ENCODE measurements at places on chromosomes 7 and 10.
A peak's percentile ranks its signal among the peaks of the same experiment; 100 is the strongest.

GRCh38 chr7:80707318-80707717 is 68.9 kb downstream of the CD36 start:
- DNase-seq: no peak

GRCh38 chr7:116949941-116950801 is 3.1 kb upstream of the ST7 start:
- no peak for DNase-seq

- DNase-seq: peak; percentile 80
Observed at GRCh38 chr7:150988230-150989226, 2.3 kb upstream of the NOS3 start.

GRCh38 chr7:116786791-116787443 is 75.5 kb upstream of the CAPZA2 start:
- DNase-seq: no peak

DNA sequence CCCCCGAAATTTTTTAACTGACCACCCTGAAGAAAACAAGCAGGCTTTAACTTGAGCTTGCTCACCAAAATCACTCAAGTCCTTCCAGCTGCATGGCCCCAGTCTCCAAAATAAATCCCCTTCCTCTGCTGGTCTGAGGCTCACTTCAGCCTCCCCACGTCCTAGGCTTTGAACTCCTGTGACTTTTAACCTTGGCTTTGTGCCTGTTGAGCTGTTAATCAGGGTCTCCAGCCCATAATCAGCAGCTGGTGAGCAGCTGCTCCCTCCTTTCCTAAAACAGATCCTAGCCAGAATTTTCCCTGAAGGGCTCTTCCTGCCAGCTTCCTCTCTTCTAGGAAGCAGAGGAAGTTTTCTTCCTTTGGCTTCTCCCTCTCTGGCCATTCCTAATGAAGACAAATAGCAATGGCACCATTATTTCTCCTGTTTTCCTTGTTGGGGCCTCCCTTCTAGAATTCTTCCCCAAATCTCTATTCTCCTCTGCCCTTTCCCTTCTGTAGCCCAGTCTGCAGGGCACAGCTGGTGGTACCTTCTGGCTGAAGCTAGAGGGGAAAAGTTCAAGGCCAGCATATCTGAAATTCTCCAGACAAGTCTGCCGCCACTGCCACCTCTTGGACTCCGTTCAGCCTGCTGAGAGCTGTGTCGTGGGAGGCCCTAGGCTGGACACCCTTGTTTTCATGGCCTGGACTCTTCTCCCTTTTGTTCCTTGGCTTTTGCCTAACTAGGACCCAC is 152.1 kb downstream of the NOC3L start:
- no peak for DNase-seq

- DNase-seq: peak; percentile 34
Observed at GRCh38 chr10:103192089-103192450, 1.0 kb downstream of the NT5C2 start.

- DNase-seq: no peak
Observed at GRCh38 chr7:40223451-40224127, 88.8 kb downstream of the SUGCT start.

DNA sequence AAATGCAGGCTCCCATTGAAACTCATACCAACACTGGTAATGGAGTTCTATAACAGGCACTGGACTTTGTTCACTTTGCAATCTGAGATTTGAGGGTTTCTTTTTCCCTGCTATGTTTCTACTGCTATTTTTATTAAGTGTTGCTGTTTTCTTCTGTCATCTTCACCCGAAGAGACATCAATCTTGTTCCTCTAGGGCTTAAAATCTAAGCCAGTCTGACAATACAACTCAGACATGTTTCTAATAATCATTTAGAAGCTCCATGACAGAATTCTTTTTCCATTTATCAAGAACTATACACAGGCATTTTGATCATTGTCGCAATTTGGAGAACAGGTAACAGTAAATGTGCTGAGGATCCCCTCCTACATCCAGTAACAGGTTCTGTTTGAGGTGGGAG is 98.5 kb upstream of the GNAI1 start:
- DNase-seq: no peak

- DNase-seq: peak; percentile 93
Observed at GRCh38 chr10:101779544-101780186, 3.6 kb downstream of the NPM3 start.

GRCh38 chr7:50411332-50411731 is 38.8 kb downstream of the FIGNL1 start:
- no peak for DNase-seq

DNA sequence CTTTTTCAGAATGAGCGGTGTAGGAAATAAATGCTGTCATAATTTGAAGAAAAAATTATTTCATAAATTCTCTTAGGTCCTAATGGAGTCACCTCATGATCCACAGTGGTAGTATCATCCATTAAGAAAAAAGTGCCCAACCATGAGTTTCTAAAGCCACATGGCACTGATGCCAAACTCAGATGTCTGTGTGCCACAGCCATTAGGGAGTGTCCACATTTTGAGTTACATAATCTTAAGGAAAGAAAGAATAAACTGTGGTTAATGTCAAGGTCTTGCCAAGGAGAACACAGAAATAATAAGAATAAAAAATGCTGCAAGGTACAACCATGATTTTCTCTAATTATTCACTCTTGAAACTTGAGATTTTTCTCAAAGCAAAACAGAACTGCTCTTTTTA is 1101.8 kb downstream of the SORCS3 start:
- DNase-seq: no peak

GRCh38 chr7:15305002-15305600 is 256.7 kb downstream of the AGMO start:
- DNase-seq: peak; percentile 50

DNA sequence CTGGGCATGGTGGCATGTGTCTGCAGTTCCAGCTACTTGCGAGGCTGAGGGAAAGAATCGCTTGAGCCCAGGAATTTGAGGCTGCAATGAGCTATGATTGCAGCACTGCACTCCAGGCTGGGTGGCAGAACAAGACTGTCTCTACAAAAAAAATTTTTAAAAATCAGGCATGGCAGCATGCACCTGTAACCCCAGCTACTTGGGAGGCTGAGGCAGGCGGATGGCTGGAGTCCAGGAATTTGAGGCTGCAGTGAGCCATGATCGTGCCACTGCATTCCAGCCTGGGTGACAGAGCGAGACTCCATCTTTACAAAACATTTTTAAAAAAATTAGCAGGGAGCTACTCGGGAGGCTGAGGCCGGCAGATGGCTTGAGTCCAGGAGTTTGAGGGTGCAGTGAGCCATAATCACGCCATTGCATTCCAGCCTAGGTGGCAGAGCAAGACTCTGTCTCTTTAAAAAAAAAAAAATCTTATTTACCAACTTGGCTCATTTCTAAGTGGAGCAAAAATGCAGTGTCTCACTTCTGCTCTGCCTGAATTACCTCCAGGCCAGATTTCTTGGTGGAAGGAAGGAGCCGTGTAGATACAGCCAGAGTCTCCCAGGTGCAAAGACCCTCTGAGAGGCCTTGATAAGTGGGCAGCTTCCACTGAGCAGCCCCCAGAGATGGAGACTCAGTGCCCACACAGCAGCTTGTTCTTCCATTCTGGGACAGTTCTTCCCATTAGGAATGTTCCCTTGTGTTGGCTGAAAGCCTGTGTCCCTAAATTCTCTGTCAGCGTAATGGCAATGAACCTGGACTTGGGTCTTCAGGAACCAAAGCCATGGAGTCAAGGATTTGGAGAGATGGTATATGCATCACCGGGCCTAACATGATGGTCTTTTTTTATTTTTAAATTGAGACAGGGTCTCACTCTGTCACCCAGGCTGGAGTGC is 30.0 kb downstream of the GTF2IRD1 start:
- peak; percentile 53 for DNase-seq

GRCh38 chr10:20109613-20110012 is 293.4 kb downstream of the PLXDC2 start:
- no peak for DNase-seq

- DNase-seq: no peak
Observed at GRCh38 chr10:11335881-11336430, 275.5 kb downstream of the USP6NL start.

- no peak for DNase-seq
Observed at GRCh38 chr10:88886557-88886956, 6.5 kb downstream of the STAMBPL1 start.

DNA sequence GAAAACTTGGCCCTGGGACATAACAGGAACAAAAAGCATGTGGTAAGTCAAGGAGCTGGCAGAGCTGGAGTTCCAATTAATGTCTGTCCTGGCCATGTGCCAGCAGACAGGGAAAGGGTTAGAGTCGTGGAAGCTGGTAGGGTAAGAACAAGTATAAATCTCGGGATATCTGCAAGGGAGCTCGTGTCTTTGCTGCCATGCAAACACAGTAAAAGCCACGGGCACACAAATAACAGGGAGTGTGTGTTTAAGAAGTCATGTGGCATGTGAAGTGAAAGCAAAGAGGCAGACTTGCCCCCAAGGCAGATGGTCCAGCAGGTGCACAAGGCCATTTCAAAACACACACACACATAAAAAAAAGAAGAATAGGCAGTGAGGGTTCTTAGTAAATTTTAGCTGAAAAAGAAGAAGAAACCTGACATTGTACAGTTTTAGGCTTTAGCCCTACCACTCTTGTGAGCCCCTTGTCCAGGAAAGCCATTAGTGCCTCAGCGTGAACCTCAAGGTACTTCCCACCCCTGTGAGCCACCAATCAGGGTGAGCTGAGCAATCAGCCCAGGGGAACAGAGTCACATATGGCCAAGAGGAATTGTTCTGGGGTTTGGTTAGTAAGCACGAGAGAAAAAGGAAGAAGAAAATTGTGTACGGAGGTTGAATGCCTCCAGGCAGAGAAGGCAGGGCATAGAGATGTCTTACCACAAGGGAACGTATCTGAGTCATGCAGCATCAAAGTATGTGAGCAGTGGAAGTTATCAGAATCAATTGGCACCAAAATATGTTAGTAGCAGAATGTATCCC is 32.8 kb upstream of the ARHGAP12 start:
- peak; percentile 57 for DNase-seq

- no peak for DNase-seq
Observed at GRCh38 chr10:3222626-3223025, 50.0 kb upstream of the PITRM1 start.

DNA sequence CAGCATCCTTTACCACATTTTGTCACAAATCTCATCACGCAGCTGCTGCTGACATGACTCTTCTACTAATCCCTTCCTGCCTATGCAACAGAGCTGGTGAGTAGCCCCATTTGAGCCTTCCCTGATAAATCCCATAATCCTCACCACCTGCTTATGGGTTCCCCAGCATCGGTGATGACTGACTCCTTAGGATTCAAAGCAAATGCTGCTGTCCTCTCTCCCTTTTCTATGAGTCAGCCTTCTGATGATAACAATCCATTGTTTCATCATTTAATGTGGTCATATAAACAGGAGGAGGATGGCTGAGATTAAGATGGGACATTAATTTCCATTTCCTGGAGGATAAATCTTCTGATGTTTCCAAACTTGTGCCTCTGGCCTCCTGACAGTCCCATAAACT is 73.4 kb downstream of the SORCS1 start:
- DNase-seq: no peak

GRCh38 chr10:32771217-32771616 is 186.8 kb downstream of the ITGB1 start:
- DNase-seq: no peak

DNA sequence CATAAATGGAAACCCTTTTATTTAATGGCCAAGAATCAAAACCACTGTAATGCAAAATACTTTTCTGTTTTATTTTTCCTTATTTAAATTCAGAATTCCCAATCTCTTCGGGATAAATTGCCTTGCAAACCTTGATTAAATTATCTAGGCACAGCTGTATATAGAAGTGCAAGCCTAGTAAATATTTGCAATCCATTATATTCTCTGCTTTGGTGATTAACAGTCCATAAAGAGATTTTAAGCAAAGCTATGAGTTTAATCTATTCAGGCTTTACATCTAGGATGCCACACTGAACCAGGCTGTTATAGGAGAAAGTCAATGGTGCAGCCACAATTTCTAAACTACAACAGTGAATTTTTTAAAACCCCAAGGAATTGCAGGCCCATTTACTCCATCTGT is 43.6 kb upstream of the THSD7A start:
- no peak for DNase-seq

- DNase-seq: no peak
Observed at GRCh38 chr7:108063520-108063933, 60.6 kb upstream of the LAMB1 start.

DNA sequence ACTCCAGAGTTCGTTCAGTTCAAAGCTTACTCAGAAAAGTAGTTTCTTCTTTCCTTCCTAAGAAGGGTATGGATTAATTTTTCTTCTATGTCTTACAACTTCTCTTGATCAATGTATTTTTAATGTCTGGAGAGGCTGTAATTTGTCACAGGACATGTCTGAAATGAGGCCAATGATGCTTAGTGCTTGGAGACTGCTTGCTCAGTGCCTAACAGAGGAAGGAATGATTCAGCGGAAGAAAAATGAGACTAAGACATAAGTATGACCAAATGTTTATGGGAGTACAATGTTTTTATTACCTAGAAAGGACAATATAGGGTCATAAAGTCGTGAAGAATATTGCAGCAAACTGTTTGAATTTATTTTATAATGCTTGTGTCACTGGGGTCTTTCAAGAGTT is 43.3 kb downstream of the GPR37 start:
- DNase-seq: no peak

DNA sequence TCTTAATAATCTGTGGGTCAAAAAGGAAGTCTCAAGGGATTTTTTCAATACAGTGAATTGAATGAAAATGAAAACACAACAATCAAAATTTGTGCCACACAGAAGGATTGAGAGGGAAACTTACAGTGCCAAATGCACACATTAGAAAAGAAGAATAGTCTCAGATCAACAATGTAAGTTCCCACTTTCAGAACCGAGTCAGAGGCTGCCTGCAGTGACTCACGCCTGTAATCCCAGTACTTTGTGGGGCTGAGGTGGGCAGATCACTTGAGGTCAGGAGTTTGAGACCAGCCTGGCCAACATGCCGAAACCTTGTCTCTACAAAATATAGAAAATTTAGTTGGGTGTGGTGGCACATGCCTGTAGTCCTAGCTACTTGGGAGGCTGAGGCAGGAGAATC is 12.5 kb upstream of the KEL start:
- DNase-seq: no peak

DNA sequence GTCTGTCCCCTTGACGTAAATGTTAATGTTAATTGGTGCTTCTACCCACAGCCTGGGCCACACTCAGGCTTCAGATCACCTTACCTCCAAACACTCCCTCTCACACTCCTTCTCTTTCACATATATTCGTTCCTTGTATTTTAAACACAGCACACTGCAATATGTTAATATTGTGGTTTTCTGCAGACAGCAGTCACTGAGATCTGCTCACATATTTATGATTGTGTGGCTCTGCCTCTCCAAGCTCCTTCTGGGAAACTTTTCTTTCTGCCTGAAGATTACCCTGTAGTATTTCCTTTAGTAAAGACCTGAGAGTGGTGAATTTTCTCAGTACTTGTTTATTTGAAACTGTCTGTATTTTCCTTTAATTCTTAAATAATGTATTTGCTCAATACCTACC is 104.7 kb downstream of the VWC2 start:
- no peak for DNase-seq

DNA sequence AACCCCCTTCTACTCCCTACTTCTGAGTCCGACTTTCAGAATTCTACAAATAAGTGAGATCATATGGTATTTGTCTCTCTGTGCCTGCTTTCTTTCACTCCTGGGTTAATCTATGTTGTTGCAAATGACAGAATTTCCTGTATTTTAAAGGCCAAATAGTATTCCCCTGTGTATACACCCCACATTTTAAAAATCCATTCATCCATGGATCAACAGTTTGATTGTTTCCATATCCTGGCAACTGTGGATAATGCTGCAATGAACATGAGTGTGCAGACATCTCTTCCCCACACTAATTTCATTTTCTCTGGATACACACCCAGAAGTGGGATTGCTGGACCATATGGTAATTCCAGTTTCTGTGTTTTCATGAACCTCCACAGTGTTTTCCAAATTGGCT is 225.8 kb upstream of the TCERG1L start:
- no peak for DNase-seq
